ENCODE measurements at places on chromosomes 1 and 21. TPM values are rescaled to one million over a fixed set of nuclear protein-coding genes. Genes with fewer than 3 reads are reported as not detected.

The DCLRE1B gene
- total RNA-seq: 8.1 TPM

The RSBN1 gene
- total RNA-seq: 3.6 TPM

The PLA2G2A gene
- total RNA-seq: not detected

The TPTE gene
- not detected for total RNA-seq

The SHC1 gene
- 244 TPM for total RNA-seq

The SYTL1 gene
- 0.25 TPM for total RNA-seq

The RGSL1 gene
- total RNA-seq: not detected

The SLAMF6 gene
- total RNA-seq: not detected

The PGLYRP3 gene
- not detected for total RNA-seq

The GABRD gene
- total RNA-seq: 1.0 TPM

The FMO5 gene
- total RNA-seq: 0.29 TPM

The PLPPR4 gene
- not detected for total RNA-seq

The SPRR1B gene
- not detected for total RNA-seq

The CYP4X1 gene
- total RNA-seq: not detected

The KLHL17 gene
- 10.3 TPM for total RNA-seq

The FMO3 gene
- total RNA-seq: not detected

The APH1A gene
- 133 TPM for total RNA-seq

The TRABD2B gene
- total RNA-seq: 2.1 TPM

The LCE6A gene
- total RNA-seq: not detected

The LCE1F gene
- not detected for total RNA-seq

The METTL25B gene
- total RNA-seq: 25.7 TPM

The SV2A gene
- total RNA-seq: 0.08 TPM

The RHD gene
- total RNA-seq: not detected

The LCE3D gene
- total RNA-seq: 2.4 TPM

The EPHA10 gene
- total RNA-seq: 0.96 TPM

The PAQR6 gene
- total RNA-seq: 2.4 TPM

The HSD3B1 gene
- not detected for total RNA-seq

The SPRR2B gene
- not detected for total RNA-seq

The OLFML3 gene
- 4.1 TPM for total RNA-seq

The C1orf87 gene
- not detected for total RNA-seq

The RXFP4 gene
- total RNA-seq: not detected

The LCE1D gene
- not detected for total RNA-seq

The REG4 gene
- total RNA-seq: not detected

The MFAP2 gene
- total RNA-seq: 0.49 TPM

The ERG gene
- not detected for total RNA-seq

The GNG12 gene
- 66.8 TPM for total RNA-seq

The PUM1 gene
- 31.1 TPM for total RNA-seq

The PPP1R15B gene
- total RNA-seq: 26.3 TPM

The ILDR2 gene
- total RNA-seq: 0.03 TPM

The AGRN gene
- total RNA-seq: 108 TPM

The S100A8 gene
- total RNA-seq: not detected

The KRTAP13-2 gene
- not detected for total RNA-seq

The KIF1B gene
- 9.5 TPM for total RNA-seq

The LRRC42 gene
- total RNA-seq: 27.8 TPM

The GPATCH2 gene
- 8.8 TPM for total RNA-seq

The CR1L gene
- total RNA-seq: not detected

The LCE1C gene
- not detected for total RNA-seq

The HTR6 gene
- 0.07 TPM for total RNA-seq

The SERTAD4 gene
- 0.46 TPM for total RNA-seq

The ATPAF1 gene
- total RNA-seq: 35.8 TPM

The MAP1LC3C gene
- not detected for total RNA-seq

The TNFSF4 gene
- total RNA-seq: 0.09 TPM

The DCST1 gene
- not detected for total RNA-seq
